ENCODE measurements at places on chromosomes 1 and 21. TPM values are rescaled to one million over a fixed set of nuclear protein-coding genes. Genes with fewer than 3 reads are reported as not detected.

GRCh38 chr1:206048582-206048981, 4.4 kb upstream of the RHEX start:
- DNase-seq: no peak

GRCh38 chr1:68706639-68707317, 209.9 kb upstream of the DEPDC1 start:
- no peak for DNase-seq

GRCh38 chr21:45640888-45641479, 2.5 kb upstream of the PCBP3 start:
- peak; percentile 87 for DNase-seq

NBPF20 gene
- 1.4 TPM for total RNA-seq

DNA sequence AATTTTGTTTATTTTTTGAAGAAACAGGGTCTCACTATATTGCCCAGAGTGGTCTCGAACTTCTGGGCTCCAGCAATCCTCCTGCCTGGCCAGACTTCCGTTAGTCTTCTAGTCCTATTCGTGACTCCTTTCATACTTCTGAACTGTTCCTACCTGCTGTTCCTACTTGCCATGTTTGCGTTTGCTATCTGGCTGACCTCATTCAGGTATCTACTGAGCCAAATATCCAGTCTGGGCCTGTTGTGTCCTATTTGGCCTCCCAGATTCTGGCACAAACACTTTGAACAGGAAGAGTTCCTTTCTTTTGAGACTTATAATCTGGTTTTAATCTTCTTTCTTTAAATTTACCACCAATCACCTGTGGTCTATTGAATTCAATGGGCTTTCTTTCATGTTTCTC, 6.9 kb upstream of the NR1I3 start:
- no peak for DNase-seq

GRCh38 chr1:59427155-59427554, 130.3 kb downstream of the FGGY start:
- peak; percentile 73 for DNase-seq

GPR153 gene
- 8.6 TPM for total RNA-seq

GRCh38 chr1:212401042-212401441, 13.6 kb downstream of the PACC1 start:
- DNase-seq: no peak

DNA sequence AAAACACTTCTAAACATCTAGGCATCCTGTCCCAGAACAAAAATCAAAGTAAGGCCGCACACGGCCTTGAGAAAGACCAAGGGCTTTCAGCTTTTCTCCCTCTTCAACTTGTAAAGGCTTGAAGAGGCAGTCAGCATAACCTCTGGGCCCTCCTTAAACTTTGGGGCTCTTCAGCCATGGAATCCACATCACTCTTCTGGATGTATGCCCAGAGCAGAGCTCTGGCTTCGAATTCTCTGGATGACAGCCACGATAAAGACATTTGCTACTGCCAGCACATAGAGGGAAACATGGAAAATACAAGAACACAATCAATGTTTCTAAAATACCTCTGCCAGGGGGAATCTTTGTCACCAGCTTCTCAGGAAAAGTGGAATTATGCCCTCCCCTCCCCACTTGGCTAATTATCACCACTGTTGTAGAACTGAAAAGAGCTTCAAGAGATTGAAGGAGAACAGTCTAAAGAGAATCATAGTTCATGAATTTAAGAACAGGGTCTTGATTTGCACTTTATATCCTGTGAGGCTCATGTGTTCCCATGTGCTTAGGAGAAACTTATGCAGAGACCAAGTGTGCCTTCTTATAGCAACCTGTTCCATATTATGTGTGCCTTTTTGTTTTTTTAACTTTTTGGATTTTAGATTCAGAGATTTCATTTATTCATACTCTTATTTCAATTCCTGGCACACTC, 39.0 kb upstream of the DPT start:
- peak; percentile 85 for DNase-seq
